ENCODE measurements at places on chromosomes 11 and 22.

DNA sequence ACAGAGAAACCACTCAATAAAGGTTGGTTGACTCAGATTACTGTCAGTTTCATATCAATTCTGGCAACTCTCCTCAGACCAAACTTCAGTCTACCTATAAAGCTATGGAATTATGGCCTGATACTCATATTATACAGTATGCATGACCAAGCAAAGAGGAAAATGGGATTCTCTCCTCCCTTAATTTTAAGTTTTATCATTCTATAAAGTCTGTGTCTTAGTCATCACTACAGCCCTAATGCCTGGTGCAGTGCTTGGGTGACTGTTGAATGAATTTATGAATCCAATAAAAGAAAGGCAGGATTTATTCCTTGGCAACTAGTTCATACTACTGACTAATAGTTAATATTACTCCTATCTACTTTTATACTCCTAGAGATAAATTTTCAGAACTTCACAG is 37.6 kb upstream of the GRAMD1B start:
- no peak for DNase-seq

DNA sequence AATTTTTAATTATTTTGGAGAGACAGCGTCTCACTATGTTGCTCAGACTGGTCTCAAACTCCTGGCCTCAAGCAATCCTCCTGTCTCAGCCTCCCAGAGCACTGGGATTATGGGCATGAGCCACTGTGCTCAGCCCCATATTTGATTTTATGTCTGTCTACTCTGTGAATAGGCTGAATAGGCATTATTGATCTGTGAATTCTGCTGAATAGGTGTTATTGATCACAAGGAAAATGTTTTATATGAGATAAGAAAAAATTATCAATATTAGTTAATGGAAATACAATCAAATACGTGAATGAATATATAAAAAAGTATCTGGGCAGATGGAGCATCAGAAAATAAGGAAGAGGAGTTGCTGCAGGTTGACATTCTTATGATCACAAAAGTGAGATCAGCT is 483.4 kb upstream of the LARGE1 start:
- DNase-seq: no peak

- DNase-seq: no peak
Observed at GRCh38 chr22:23542933-23543332, 37.2 kb downstream of the IGLL1 start.

DNA sequence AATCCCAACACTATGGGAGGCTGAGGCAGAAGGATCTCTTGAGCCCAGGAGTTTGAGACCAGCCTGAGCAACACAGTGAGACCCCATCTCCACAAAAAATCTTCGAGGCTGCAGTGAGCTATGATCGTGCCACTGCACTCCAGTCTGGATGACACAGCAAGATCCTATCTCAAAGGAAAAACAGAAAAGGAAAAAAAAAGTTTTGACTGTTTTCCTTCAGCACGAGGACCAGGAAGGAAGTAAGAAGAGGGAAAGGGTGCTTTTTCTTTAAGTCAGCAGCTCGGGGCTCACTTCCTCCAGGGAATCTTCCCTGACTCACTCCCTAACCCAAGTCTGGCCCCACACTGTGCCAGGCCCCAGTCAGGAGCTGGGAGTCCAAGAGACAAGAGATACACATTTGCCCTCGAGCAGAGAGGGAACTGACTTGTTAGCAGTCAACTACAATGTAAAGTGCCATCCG is 14.2 kb downstream of the ARRB1 start:
- no peak for DNase-seq

- no peak for DNase-seq
Observed at GRCh38 chr11:37942081-37942480, 1344.0 kb upstream of the RAG2 start.

GRCh38 chr11:61325649-61326414 is 7.1 kb downstream of the DDB1 start:
- peak; percentile 21 for DNase-seq

GRCh38 chr11:76807206-76807875 is 24.2 kb downstream of the TSKU start:
- DNase-seq: peak; percentile 73

DNA sequence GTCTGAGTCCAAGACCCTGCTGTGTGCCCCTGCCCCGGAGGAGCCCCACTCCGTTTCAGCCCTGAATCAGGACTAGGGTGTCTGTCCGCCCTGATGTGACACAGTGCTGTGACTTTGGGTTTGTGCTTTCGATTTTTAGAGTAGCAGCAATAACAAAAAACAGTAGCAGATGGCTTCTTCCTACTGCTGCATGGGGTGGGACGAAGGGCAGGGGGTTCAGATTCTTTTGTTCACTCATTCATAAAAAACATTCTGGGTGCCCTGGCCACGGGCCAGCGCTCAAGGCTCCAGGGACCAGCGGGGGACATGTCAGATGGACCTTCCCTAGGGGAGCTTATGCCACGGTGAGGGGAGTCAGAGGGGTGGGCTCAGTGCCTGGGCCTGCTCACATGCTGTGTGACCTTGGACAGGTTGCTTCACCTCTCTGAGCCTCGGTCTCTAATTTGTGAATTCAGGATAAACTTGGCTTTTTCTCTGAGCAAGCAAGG is 24.6 kb upstream of the PRR5 start:
- DNase-seq: no peak

DNA sequence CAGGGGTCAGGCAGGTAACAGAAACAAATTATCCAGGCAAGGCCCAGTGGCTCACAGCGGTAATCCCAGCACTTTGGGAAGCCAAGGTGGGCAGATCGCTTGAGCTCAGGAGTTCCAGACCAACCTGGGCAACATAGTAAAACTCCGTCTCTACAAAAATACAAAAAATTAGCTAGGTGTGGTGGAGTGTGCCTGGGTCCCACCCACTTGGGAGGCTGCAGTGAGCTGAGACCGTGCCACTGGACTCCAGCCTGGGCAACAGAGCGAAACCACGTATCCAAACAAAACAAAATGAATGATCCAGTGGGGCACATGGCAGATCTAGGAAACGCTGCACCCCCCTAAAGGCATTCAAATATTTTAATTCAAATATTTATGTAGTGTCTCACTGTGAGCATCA is 9.9 kb downstream of the NUMA1 start:
- DNase-seq: no peak

DNA sequence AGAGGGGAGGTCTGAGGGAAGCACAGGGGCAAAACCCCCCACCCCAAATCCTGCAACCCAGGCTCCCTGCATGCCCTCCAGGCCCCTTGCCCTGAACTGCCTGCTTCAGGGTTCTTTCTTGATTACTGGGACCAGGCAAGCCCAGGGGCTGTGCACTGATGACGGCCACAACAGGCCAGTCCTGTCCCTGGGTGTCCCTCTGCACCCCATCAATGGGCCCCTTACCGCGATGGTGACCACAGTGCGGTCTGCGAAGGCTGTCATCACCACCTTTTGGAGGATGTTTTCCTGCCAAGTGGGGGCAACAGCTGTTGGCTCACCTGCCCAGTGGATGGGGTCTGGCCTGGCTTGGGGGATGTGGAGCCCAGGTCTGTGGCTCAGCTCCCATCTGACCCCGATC is 5.0 kb upstream of the KCNJ11 start:
- DNase-seq: no peak

DNA sequence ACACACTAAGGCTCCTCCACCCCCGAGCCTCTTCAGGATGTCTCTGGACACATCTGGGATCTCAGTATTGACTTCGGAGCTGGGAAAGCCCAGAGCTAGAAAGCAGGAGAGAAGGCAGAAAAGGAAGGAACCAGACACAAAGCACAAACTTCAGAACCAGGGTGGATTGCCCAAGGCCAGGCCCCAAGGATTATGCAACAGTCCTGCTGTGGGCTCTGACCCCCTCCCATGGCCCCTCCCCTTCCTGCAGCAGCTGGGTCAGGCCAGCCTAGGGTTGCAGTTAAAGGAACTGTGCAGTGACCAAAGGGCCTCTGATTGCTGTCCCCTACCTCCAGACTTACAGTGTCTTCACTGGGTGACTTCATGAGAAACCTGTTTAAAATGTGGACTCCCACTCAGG is 5.3 kb downstream of the KCNE3 start:
- peak; percentile 33 for DNase-seq

DNA sequence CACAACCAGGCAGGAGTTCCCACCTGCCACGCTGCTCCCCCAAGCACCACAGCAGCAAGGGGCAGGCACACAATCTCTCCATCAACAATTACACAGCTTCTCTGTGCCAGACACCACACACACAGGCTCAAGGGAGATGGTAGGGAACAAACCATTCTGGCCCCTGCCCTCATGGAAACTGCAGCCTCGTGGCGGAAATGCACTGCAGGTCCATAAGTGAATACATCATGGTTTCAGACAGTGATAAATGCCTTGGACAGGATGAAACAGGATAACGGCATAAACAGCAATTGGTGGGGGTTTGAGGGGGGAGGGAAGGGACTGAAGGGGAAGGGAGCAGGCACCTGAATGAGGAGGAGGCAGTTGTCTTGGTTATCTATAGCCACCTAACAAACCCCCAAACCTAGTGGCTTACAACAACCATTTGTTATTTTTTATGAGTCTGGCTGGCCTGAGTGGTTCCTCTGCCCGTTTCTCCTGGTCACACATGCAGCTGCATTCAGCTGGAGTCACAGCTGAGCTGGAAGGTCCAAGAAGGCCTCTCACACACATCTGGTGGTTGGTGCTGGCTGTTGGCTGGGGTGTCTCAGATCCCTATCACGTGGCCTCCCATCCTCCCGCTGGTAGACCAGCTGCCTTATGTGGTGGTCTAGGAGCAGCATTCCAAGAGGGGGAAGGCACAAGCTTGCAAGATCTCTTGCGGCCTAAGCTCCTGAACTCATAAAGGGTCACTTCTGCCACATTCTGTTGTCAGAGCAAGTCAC is 15.0 kb upstream of the YWHAH start:
- no peak for DNase-seq

DNA sequence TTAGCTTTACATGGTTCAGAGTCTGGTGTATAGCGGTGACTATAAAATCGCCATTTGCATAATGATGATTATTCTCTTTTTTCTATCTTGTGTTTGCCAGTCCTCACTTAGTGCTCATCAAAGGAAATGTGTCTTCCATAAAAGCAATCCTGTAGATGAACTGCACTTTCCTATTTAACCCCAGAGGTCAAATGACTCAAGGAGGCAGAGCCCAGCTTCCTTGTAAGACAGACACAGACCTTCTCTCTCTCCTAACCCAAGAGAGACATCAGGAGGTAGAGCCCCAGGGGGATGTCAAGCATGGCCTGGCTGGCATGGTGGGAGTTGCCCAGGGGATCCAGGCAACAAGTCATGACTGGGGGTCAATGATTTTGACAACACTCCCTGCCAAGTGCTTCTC is 46.9 kb upstream of the CRTAM start:
- no peak for DNase-seq

DNA sequence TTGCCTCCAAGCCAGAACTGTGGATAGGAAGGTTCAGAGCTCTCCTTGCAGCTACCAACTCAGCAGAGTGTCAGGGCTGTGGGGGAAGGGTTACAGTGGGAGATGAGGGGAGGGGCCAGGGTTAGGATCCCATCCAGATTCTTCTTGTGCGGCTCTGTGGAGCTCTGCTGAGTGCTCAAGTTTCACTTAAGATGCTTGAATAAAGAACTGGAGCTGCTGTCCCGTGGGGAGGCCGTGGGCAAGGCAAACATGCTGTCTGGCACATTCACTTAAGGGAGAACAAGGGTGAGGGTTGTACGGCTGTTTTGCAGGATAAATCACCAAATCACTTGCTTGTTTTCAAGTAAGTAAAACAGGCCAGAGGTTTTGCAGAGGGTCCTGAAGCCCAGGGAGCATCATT is 197.1 kb downstream of the FAM76B start:
- DNase-seq: no peak
